ENCODE measurements at places on chromosomes 2 and 18. TPM values are rescaled to one million over a fixed set of nuclear protein-coding genes. Genes with fewer than 3 reads are reported as not detected.

OTOS gene
- not detected for total RNA-seq

RBM44 gene
- total RNA-seq = 0.23 TPM

NRP2 gene
- 91.7 TPM for total RNA-seq

RNMT gene
- total RNA-seq = 18.6 TPM

DNAH6 gene
- total RNA-seq = 0.05 TPM

SCG2 gene
- total RNA-seq = 0.82 TPM

PCARE gene
- total RNA-seq = not detected

POTEE gene
- 0.06 TPM for total RNA-seq

GRB14 gene
- 6.2 TPM for total RNA-seq

CHRNG gene
- not detected for total RNA-seq

COL6A3 gene
- 0.14 TPM for total RNA-seq
